ENCODE measurements at places on chromosomes 2 and 18.

DNA sequence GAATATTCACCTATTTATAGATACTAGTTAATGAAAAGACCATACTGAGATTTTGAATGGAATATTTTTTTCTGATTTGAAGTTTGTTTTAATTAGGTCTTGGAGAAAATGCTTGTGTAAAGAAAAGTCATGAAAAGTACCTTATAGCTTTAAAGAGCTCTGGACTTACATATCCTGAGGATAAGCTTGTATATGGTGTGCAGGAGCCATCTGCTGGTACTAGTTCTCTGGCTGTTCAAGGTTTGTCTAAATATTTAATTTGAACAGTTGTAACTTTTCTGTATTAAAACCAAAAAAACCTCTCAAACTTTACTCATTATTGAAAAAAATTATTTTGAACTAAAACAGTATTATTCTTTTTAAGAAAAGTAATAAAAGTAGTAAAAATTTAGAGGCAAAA lies 50.1 kb downstream of the UBR3 start:
- DNase-seq, result peak; percentile 28

GRCh38 chr2:231522418-231523180 lies 7.6 kb downstream of the NMUR1 start:
- no peak for DNase-seq

DNA sequence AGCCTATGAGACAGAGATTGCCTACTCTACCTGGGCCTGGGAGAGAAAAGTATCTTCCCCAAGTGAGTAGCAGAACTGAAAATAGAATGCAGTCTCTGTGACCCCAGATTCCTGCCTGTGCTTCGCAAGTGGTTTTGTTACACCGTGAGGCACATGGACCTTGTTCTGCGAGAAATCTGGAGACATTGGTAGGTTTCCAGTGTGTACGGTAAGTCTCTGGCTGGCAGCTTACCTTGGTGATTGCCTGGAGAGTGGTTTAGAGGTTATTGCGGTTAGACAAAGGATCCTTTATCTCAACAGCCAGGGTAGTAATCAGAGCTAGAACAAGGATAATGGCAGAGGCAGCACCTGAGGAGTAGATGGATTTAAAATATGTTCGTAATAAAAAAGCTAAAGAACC lies 606.0 kb upstream of the GCFC2 start:
- DNase-seq, result no peak

- DNase-seq, result peak; percentile 44
These were observed 577.4 kb downstream of the DSC3 start for GRCh38 chr18:30465096-30465495.
